BJ (cell line): ENCODE measurements at places on chromosomes 3 and 15.

- DNase-seq = no peak
Measured at GRCh38 chr15:82305621-82306048, 43.0 kb downstream of the SAXO2 start.

DNA sequence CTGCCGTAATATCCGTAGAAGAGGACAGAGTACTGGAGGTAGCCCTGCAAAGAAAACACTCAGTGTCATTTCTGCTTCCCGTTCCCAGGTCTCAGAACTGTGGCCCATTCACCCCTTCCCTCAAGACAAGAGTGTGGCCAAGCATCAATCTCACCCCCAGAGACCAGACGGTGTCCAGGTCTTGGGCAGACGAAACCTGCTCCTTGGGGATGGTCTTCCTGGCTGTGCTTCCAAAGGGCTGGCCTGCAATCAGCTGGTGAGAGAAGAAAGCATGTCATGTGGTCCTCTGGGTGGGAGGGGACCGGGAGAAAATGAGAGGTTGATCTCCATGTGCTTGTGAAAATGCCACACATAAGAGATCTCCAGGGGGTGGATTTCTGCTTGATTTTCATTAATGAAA is 15.8 kb downstream of the TMC3 start:
- no peak for DNase-seq

- no peak for DNase-seq
Measured at GRCh38 chr3:149352556-149352955, 19.1 kb upstream of the TM4SF18 start.

DNA sequence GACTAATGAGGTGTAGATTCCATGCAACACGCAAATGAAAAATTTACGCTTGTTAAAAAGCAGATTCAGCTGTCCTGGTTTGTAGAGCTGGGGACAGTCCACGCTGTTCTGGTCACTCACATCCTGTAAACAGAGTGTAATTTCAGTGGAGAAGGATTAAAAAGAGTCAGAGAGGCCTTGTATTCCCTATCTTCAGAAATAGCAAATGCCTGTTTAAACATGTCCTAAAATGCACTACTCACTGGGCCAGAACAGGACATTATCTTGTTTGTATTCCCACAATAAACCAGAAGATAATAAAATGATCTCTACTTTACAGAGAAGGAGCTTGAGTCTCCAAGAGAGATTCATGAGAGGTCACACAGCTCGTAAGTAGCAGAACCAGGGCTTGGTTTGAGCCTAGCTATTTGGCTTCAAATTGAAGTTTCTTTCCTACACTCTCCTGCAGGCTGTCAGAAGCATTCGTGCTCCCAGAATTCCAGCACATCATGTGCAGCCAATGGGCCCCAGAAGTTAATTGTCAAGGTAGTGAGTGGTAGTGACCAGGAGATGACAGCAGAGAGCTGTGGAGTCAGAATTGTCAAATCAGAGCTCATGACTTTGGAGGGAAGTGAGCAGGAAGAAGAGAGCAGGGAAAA is 242.5 kb downstream of the ATP8B4 start:
- no peak for DNase-seq

GRCh38 chr3:50587806-50588758 is 18.8 kb downstream of the HEMK1 start:
- no peak for DNase-seq

GRCh38 chr3:47715928-47716327 is 65.8 kb downstream of the SMARCC1 start:
- no peak for DNase-seq

DNA sequence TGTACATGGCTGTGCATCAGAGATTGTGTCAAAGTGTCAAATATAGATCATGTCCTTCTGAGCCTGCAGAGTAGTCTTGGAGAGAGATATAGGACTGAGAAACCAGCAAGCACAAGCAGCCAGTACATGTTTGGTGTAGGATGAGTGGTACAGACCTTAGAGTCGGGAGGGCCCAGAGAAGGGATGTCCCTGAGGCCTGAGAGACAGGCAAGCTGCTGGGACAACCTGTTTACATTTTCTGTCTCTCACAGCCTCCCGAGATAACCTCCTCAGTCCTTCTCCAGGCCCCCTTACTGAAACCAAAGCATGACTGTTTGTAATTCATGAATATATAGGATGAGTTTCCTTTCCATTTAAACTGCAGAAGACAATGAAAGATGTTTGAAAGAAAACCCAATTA is 182.4 kb upstream of the STT3B start:
- no peak for DNase-seq

GRCh38 chr3:5423523-5423922 is 236.0 kb downstream of the EDEM1 start:
- no peak for DNase-seq

DNA sequence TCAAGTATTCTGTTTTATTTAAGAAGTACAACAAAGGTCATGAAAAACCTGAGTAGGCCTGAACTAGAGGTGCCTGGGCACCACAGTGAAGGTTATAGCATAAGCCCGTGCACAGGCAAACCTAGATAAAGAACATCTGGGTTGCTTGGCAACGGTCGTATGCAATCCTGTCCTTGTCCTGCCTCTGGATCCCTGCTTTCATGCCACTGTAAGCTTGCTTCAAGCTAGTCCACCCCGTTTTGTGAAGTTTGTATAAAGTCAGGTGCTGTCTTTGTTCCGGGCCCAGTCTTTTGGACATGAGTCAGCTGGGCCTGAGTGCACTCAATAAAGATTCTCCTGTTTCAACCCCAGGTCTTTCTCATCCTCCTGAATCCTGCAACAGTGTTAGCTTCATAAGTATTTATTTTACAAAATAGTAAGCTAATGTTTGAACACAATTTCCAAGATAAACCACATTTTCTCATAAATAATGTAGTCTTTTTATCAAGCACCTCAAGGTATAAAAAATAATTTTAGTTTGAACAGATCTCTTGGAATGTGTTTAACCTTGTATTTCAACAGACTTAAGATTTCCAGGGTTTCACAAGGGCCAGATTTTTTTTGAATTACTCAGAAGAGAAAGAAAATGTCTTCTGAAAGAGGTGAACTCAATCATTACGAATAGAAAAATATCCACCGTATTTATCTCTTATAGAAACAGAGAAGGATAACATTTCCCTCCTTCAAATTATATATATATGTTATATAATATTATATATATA is 14.3 kb upstream of the SLC9C1 start:
- no peak for DNase-seq

DNA sequence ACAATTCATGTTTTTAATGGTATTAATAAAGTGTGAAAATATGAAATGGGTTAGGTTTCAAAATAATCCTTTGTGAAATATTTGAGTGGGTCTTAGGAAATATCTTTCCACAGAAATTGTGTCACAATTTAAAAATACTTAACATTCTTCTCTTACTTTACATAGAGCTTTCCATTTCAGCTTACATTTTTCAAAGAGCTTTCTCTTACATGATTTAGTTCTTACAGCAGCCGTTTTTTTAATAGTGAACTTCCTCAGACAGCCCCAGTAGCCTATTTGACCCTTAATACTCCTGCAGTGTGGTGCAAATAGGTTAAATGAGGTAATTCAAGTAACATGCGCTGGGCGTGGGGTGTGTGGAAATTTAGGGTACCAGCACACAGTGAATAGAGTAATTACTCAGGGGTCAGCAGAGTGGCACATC is 21.8 kb downstream of the P2RY12 start:
- DNase-seq = no peak

DNA sequence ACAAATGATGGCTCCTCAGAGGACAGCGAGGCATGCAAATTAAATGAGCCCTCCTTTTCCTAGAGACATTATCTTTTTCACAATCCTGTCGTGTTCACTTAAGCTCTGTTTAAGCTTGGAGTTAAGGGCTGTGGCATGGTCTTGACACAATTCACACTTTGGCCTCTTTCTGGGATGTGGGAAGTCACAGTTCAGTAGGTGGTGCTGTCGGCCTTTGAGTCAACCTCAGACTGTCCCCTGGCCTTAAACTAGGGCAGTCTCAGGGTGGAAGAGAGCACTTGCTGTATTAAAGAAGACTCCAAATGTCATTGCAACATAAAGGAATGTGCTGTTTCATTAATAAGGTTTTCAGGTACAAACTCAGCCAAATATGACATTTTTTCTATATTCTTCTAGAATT is 351.0 kb downstream of the MCTP2 start:
- no peak for DNase-seq

DNA sequence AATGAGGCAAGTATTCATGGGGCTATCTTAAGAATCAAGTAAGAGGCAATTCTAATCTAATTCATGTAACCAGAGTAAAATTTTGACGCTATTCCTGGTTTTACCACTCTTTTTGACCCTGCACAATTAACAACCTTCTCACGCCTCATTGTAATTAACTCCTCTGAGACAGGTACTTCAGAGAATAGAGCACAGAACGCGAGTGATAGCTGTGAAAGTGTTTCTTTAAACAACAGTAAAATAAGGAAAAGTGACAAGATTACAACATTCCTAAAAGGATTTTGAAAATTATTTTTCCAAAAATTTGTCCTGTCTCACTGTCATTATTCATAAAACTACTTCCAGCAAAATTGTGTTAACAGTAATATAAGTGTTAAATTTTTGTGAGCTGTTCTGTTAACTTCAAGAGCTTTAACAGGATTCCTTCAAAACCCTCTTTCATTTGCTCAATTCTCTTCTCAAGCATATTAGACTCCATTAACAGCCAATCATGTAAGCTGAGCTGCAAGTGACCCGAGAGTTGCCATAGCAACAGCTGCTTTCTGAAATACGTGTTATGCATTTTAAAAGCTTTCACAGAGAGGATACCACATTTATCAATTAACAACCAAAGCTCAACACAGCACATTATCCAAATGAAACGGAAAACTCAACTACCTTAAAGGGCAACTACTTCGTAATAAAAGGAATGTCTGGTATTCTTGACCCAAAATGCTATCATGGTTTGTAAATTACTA is 93.1 kb downstream of the STAG1 start:
- DNase-seq = peak; percentile 39

GRCh38 chr15:47742742-47743141 is 25.4 kb downstream of the SEMA6D start:
- no peak for DNase-seq

DNA sequence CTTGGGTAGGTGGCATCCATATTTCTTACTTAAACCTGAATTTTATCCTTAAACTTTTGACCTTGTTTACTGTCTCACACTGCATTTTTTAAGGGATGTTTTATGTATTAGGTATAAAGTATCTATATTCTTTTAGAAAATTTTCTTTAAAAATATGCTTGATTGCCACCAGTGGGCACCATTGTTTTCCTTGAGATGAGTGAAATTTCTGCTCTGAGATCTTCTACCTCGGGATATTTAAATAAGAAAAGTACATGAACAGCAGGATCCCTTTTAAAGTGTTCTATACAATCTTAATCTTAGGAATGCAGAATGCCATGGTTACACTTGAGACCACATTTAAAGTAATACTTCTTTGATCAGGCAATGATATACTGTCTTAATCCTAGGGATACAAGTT is 108.7 kb downstream of the SLMAP start:
- no peak for DNase-seq

DNA sequence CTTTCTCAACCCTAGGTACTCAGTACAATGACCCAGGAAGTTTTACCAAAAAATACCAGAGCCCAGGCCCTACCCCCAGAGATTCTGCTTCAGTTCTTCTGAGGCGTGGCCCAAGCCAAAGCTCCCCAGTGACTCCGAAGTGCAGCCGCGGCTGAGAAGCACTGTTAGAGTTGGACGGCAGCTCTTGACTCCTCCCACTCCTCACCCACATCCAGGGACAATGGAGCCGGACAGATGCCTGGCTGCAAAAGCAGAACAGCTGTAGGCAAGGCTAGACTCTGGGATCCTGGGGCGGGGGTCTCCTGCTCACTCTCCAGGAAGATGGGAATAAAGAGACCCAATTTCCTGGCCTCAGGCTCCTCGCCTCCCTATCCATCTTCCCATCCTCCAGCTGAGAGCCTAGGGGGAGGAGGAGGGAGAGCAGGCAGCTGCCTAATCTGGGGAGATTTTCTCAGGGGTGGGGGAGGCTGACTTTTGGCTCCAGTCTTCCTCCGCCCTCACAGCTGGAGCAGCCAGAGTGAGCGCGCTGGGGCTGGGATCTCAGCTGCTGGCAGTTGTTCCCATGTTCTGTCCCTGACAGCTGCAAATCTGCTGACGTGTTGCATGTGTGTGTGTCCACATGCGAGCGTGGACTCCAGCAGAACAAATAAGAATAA is 223.8 kb downstream of the OPA1 start:
- DNase-seq = no peak

DNA sequence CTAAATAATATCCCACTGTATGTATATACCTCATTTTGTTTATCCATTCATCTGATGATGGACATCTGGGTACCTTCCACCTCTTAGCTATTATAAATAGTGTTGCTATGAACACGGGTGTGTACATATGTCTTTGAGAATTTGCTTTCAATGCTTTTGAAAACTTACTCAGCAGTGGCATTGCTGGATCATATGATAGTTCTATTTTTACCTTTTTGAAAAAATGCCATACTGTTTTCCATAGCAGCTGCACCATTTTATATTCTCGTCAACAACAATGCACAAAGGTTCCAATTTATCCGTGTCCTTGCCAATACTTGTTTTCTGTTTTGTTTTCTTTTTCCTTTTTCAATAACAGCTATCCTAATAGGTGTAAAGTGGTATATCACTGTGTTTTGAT is 77.1 kb downstream of the PEAK1 start:
- no peak for DNase-seq

GRCh38 chr3:144351011-144351410 is 379.4 kb downstream of the DIPK2A start:
- DNase-seq = no peak

DNA sequence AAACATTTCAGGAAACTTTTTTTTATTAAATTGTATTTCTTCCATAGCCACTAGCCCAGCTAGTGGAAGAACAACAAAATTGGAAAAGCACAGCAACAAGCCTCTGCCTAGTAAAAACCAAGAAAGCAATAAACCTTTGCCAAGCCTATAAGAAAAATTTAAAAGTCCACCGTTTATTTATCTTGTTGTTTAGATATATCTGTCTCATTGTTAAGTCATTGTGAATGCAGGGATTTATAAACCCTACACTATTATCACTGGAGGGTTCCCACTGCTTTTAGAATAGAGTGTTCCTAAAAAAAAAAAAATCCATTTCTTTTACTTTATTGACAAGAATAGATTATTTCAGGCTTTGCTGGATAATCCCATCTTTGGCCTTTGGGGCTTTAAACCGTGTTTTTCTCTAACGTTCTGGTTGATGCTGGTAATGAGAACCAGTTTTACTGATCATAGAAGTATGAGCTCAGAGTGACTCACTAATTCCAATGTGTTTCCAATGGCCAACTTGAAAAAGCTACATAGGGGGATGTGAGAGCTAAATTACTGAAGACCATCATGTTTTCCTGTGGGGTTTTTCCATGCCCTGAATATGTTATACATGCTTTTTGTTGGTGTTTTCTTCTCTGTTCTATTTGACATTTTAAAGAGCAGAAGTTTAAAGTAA is 634.1 kb downstream of the RBMS3 start:
- no peak for DNase-seq

- no peak for DNase-seq
Measured at GRCh38 chr15:99568625-99569352, 3.0 kb downstream of the MEF2A start.

DNA sequence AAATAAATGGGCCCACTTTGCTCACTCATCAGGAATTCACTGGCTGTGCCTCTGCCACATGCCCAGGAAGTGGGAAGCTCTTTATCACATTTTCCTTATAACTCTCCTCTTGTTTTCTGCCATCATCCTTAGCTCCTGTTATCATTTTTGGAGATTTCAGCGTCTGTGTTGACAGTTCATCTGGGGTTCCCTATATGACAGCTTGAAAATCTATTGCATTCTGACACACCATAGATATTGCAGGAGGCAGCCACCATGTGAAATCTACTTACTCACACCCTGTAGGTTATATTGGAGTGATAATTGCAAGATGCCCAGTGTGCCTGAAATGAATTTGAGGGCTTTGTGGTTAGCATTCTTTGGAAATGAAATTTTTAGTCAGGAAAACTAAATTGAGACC is 132.9 kb downstream of the RYR3 start:
- no peak for DNase-seq

- DNase-seq = no peak
Measured at GRCh38 chr15:58190419-58190818, 52.2 kb downstream of the AQP9 start.
